ENCODE measurements at places on chromosomes 2 and 18. TPM values are rescaled to one million over a fixed set of nuclear protein-coding genes. Genes with fewer than 3 reads are reported as not detected.

The DOK6 gene
- 3.2 TPM for total RNA-seq

GRCh38 chr2:9760069-9760901, 83.0 kb upstream of the TAF1B start:
- no peak for DNase-seq
- H3K27me3 ChIP-seq, result peaks cover 3% of the 10 kb centered on the region
- H3K27ac ChIP-seq, result no peak overlapping the region

DNA sequence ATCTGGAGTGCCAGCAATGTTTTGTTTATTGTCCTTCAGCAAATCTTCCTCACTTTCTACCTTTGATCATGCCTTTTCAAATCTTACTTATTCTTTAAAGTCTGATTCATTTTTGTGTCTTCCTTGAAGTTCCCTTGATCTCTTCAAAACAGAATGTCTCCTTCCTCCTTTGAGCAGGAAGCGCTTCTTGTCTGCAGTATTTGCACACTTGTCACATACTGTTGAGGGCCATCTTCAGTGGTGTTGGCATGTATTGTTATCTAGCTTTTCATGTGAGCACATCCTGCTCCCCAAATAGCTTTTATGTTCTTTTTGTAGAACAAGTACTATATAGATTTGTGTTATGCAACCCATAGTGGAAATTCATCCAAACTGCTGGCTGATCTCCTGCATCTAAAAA, 5.9 kb upstream of the CERS6 start:
- no peak for DNase-seq
- no peaks in the 10 kb centered on the region for H3K27me3 ChIP-seq
- no peak overlapping the region for H3K27ac ChIP-seq
- H3K36me3 ChIP-seq, result no peaks in the 10 kb centered on the region
- peaks cover under 1% of the 10 kb centered on the region for H3K4me1 ChIP-seq

DNA sequence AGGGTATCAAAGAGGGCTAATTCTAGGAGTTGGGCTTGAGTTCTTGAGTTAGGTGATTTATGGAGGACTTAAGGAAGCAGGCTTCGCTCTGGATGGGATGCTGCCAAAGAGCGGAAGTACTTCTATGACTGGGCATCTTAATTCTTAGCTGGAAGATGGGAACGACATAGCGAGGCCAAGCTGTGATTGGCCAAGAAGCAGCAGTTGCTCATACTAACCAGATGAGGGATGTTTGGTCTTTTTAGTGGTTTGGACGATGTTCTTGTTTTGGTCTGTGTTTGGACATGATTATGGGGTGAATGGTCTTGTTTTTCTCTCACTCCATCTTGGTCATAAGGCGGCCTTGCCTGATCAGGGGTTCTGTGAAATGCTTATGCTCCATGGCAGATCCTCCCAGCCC, 133.7 kb downstream of the MSH2 start:
- H3K4me1 ChIP-seq, result no peaks in the 10 kb centered on the region
- no peaks in the 10 kb centered on the region for H3K36me3 ChIP-seq
- H3K27ac ChIP-seq, result no peak overlapping the region
- DNase-seq, result no peak
- no peaks in the 10 kb centered on the region for H3K27me3 ChIP-seq

GRCh38 chr2:111702119-111702803, 181.7 kb downstream of the ANAPC1 start:
- no peak overlapping the region for H3K27ac ChIP-seq
- DNase-seq, result no peak
- H3K4me1 ChIP-seq, result peaks cover 35% of the 10 kb centered on the region
- no peak overlapping the region for H3K4me3 ChIP-seq

Data from lower lobe of right lung (tissue), 2 donors.